ENCODE measurements at places on chromosomes 4 and X.

GRCh38 chrX:25028726-25029125 is 13.0 kb upstream of the ARX start:
- DNase-seq, result no peak

- DNase-seq, result no peak
Observed at GRCh38 chrX:115233497-115234455, at the start of gene LRCH2. Gene LRCH2 (minus strand): TSS chrX:115234096. CDS start chrX:115234041, 55 bp downstream.

GRCh38 chr4:102447413-102447812 is 53.7 kb upstream of the NFKB1 start:
- no peak for DNase-seq

GRCh38 chrX:29145316-29145715 is 558.1 kb downstream of the IL1RAPL1 start:
- no peak for DNase-seq

GRCh38 chr4:86338989-86339388 is 20.9 kb downstream of the MAPK10 start:
- DNase-seq, result no peak

GRCh38 chr4:54277691-54278090 is 48.6 kb downstream of the PDGFRA start:
- DNase-seq, result no peak

DNA sequence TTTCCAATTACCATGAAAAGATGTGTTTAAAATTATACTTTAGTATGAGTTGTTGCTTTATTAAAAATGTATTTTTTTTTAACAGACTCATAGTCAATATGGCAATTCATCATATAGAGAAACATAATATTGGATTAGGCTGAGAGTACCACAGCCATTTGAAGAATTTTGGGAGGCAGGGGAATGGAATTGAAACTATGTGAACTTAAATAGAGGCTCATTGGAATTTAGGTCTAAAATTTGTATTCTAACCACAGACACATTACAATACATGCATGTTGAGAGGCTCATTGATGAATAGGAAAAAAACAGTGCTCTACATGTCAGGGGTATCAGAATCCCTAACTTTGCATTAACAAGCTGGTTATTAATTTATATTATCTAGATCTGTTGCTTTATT is 269.6 kb downstream of the DKK2 start:
- DNase-seq, result no peak

GRCh38 chrX:130172127-130172845 is 524 bp downstream of the RAB33A start:
- no peak for DNase-seq

GRCh38 chrX:22739276-22739675 is 260.5 kb upstream of the DDX53 start:
- DNase-seq, result no peak

- DNase-seq, result no peak
Observed at GRCh38 chr4:86942185-86942666, 7.4 kb downstream of the AFF1 start.

DNA sequence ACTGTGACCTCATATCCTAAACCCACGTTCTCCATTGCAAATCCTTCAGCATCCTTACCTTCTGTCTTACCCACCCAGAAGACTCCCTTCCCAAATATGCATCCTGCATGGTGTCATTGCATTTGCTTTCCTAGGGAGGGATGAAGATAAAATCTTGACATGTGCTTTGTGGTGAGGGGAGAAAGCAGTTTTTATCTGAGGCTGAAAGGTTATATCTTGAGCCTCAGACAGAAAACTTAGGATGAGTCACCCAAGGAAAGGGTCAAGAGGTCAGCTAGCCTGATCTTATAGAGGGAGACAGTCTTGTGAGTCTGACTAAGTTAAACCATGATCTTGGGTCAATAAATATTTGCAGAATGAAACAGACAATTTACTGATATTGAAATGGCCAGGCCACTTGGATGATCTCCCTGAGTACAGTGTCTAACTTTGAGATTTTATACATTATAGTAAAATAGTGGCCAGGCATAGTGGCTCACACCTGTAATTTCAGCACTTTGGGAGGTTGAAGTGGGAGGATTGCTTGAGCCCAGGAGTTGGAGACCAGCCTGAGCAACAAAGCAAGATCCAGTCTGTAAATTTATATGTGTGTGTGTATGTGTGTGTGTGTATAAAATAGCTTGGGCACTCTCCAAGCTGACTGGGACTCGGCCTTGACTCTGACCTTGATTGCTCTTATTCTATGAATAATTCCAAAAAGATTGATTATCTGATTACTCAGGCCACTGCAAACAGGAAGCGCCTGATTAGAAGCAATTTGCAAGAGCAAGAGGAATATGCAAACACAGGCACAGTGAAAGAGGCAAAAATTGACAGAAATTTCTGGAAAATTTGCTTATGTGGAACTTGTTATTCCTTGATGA is 15.4 kb upstream of the FAM9C start:
- no peak for DNase-seq

- no peak for DNase-seq
Observed at GRCh38 chr4:48681856-48682255, 98.2 kb downstream of the FRYL start.

DNA sequence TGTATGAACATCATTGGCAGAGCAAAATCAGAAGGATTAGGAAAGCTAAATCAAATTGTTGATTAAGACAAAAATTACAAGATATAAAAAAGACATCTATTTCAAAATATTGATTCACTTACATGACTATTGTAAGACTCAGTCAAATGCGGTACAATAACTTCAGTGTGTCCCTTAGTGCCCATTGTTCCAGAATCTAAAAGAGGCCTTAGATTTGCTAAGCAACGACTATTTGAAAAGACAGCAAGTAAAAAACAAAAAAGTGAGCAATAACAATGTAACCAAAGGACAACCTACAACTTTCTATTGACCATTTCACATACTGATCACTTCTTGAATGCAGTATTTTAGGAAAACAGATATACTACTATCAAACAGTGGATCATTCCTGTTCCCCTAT is 65.6 kb downstream of the UBA6 start:
- no peak for DNase-seq

DNA sequence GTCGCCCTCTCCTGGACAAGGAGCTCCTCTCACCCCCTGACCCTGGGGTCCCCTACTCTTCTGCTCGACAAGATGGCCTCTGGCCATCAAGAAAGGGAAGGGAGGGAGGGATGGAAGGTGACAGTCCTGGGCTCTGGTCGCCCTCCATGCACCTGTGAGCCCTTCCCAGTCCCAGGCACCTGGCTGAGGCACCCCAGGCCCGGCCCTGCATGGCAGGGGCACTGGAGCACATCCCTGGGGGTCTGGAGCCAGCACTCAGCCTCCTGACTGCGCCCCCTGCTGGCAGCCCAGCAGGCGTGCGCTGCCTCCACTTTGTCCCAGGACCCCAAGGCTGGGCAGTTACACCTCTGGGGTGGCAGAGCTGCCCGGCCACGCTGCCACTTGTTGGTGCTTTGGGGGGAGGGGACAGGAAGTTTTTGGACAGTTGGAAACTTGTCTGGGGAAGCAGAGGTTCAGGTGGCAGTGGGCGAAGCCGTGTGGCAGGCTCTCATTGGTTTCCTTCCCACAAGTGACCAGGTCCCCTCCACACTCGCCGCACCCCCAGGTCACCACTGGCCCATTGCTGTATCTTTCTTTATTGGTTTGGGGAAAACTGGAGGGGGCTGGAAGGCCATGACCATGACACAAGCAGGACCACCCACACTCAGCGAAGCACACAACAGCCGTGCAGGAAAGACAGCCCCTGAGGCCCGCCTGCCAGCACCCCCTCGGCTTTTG is 4.3 kb downstream of the PNCK start:
- DNase-seq, result no peak

DNA sequence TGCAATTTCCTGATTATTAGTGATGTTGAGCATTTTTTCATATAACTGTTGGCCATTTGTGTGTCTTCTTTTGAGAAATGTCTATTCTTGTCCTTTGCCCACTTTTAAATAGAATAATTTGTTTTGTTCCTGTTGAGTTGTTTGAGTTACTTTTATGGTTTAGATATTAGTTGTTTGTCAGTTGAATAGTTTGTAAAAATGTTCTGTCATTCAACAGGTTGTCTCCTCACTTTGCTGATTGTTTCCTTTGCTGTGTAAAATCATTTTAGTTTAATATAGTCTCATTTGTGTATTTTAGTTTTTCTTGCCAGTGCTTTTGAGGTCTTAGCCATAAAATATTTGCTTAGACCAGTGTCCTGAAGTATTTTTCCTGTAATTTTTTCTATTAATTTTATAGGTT is 181.8 kb upstream of the GLRA2 start:
- DNase-seq, result no peak

GRCh38 chr4:153651116-153651515 is 33.0 kb upstream of the TLR2 start:
- no peak for DNase-seq

- DNase-seq, result no peak
Observed at GRCh38 chr4:13533670-13534343, 10.5 kb downstream of the NKX3-2 start.

GRCh38 chr4:6941796-6942195 is 32.2 kb downstream of the TBC1D14 start:
- no peak for DNase-seq

DNA sequence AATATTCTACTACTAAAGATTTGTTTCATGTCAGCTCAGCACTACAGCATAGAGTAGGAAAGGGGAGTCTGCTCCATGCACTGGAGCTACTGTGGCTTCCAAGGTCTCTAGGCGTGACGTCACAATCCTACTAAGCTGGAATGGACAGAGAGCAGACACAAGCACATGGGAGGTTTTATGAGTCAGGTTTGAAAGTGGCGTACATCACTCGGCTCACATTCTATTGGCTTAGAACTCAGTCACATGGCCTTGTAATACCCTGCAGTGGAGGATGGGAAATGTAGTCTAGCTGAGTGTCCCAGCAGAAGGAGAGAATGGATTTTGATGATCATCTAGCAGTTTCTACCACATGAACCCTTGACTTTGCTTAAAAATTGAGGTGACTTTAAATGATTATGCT is 624.8 kb upstream of the ATOH1 start:
- no peak for DNase-seq

- peak; percentile 23 for DNase-seq
Observed at GRCh38 chrX:84188320-84188834, 378 bp upstream of the RPS6KA6 start.

DNA sequence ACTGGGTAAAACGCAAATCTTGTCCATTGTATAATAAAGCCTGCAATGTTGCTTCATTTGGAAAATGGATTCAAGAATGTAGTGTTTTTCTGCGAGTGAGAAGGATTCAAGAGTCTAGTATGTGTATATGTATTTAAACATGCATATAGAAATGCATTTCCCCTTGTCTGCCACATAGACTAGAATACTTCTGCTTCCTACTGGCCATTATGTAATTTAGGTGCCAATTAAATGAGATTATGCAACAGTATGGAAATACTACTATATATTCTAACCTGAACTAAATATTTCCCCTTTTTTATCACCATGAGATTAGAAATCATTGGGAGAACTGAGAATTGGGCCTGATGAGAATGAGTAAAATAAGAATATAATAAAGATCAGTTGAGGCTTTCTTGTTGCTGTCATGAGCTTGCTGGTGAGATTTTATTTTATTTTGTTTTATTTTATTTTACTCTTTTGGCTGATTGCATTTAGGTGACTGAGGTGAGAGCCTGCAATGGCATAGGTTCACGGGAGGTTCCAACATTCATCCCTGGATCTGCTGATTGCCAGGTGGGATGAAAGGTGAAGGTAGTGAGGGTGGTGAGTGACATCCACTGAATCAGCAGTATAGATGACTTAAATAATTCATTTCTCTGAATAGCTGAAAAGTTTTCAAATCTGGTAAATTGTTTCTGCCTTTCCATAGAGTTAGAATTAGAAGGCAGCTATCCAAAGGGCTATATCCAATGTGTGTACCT is 95.6 kb upstream of the SLC4A4 start:
- DNase-seq, result no peak

- DNase-seq, result no peak
Observed at GRCh38 chr4:15194520-15194919, 192.2 kb downstream of the CPEB2 start.

DNA sequence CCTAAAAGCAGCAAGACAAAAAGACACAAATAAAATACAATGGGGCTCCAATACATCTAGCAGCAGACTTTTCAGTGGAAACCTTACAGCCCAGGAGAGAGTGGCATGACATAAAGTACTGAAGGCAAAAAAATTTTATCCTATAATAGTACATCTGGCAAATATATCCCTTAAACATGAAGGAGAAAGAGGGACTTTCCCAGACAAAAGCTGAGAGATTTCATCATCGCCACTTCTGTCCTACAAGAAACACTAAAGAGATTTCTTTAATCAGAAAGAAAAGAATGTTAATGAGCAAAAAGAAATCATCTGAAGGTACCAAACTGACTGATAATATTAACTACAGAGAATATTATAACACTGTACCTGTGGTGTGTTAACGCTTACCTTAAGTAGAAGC is 86.4 kb downstream of the ANKRD17 start:
- no peak for DNase-seq

GRCh38 chr4:82585690-82586435 is 24.1 kb upstream of the TMEM150C start:
- no peak for DNase-seq

- DNase-seq, result no peak
Observed at GRCh38 chr4:153222707-153223426, 18.6 kb downstream of the TRIM2 start.

DNA sequence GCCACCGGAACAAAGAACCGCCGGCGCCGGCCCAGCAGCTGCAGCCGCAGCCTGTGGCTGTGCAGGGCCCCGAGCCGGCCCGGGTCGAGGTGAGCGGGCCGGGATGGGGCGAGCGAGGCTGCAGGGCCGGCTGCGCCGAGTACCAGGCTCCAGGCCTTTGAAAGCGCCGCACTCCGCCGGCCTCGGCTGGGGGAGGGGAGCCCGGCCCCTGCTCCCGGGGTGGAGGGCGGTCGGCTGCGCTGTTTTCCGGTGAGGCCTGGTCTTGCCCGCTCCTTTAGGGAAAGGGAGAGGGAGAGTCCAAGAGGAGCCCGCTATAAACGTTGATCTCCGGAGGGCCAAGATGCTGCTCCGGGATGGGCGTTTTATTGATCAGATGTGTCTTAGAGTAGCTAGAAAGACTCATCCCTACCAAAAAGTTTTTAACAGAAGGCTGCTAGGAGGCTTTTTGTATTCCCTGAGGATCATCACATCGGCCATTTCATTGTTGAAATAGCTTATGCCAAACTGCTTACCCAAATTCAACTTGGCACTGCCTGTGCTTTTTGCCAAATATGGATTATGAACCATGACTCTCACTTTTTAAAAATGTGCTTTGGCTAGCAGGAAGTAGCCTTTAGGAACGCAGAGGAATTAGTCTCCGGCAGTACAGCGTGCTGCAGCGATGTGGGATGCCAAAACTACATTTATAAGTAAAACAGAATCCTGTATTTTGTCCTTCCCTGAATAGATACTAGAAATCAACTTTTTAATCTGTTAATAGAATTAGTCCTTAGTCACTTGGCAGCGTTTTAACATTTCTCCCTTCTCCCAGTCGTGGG is 760 bp downstream of the TMEM165 start:
- DNase-seq, result no peak

DNA sequence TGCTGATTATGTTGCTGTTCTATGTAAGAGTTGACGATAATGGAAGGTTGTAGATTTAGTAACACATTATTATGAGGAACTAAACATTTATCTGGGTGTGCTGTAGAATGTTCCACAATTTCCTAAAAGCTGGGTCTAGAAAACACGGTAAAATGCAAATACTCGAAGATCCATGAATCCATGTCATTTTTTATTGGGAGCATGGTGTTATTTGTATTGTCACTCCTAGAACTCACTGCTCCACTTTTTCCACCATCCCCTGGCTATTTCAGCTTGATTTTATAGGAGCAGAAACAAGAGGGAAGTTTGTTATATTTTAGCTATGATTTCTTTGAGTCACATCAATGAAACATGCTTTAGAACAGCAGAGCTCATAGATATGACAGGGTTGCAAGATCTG is 155.0 kb upstream of the ANK2 start:
- DNase-seq, result no peak
